ENCODE measurements at places on chromosomes 1 and 21. TPM values are rescaled to one million over a fixed set of nuclear protein-coding genes. Genes with fewer than 3 reads are reported as not detected.

- no peak for DNase-seq
These were observed 389.3 kb downstream of the OMA1 start for GRCh38 chr1:58157256-58157655.

DNA sequence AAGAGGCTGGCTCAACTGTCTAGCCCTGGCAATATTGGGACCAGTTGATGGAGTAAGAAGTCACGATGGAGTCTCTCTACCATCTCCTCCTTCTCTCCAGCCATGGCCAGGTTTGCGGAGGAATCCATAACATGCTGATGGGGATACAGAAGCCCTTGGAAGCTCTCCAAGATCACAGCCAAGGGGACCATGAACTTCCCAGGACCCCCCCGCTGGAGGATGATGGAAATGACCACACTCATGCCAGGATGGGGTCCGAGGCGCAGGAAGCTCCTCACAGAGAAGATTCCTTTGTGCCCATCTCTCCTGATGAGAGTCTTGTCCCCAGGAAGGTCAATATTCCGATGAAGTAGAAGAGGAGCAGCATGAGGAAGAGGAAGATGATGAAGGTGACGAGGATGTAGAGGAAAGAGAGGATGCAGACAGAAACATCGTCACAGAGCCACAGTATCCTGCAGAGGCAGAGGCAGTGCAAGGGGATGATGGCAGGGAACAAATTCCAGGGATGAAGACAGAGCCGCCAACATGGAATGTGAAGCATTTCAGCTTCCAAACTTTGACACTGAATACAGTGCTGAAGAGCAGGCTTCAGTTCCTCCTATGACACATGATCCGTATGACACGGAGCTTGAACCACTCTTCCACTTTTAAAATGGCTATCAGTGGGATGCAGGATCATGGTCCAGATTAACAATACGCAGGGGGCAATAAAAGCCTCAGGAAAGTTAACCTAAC lies 57.9 kb upstream of the EDN2 start:
- no peak for DNase-seq

DNA sequence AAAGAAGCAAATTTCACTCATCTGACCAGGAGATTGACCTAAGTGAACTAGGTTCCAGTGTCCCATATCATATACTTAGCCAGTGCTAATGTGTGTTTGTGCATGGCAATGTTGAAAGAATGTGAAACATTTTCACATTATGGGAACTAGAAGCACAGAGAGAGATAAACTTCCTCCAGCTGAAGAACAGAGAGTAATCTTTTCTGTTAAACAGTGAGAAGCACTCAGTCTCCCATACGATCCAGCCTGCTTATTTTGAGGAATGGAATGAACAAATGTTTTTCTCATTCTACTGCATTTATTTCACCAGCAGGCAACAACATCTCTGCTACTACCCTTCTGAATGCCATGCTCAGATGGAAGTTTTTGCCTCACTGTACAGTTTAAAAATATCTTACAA lies 170.5 kb downstream of the TTLL7 start:
- no peak for DNase-seq

Gene HMCN1
- total RNA-seq, result 21.4 TPM

Gene MFAP2
- 16.7 TPM for total RNA-seq

Gene DR1
- total RNA-seq, result 117 TPM

- DNase-seq, result no peak
These were observed 47.6 kb upstream of the ADARB1 start for GRCh38 chr21:45026826-45027225.

Gene CD244
- not detected for total RNA-seq

Gene CRYBG2
- total RNA-seq, result not detected

- no peak for DNase-seq
These were observed 1.7 kb upstream of the MYOM3 start for GRCh38 chr1:24113641-24114033.

DNA sequence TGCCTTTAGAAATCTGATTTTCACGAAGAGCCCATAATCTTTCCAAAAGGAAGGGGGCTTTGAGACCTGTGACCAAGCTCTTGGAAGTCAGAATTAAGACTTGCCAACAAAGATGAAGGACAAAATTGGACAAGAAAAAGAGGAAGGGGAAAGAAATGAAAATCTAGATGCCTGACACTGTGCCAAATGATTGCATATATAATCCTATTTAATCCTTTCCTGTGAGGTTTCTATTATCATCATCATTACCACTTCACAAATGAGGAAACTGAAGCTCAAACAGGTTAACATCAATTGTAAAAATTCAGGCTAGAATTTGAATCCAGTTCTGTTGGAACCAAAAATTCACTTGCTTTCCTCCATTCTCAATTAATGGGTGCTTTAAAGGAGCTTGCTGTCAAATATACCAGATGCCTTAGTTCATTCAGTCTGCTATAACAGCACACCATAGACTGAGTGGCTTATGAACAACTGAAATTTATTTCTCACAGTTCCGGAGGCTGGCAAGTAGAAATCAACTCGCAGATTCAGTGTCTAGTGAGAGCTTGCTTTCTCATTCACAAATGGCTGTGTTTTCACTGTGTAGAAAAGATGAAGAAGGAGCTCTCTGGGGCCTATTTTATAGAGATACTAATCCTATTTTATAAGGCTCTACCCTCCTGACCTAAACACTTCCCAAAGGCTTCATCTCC lies 197.5 kb upstream of the ST6GALNAC5 start:
- no peak for DNase-seq

Gene MYOG
- not detected for total RNA-seq

GRCh38 chr1:172754609-172755008 lies 95.7 kb downstream of the FASLG start:
- DNase-seq, result no peak

GRCh38 chr1:100250807-100251206 lies 1.2 kb upstream of the DBT start:
- no peak for DNase-seq

DNA sequence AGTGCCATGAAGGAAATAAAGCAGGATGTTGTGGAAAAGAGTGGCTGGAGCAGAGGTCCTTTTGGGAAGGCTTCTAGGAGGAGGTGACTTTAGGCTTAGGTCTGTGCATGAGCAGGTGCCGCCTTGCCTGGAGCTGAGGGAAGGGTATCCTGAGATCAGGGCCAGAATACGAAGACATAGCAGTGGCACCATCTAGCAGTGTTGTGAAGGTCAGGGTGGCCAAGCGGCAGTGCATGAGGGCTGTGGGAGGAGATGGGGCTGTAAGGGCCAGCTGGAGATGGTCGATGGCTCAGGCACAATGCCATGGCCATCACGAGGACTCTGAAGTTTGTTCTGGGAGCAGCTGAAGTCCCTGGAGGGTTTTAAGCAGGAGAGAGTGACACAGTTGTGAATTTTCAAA lies 219.5 kb downstream of the PTPRU start:
- no peak for DNase-seq

GRCh38 chr1:167136191-167136614 lies 42.3 kb downstream of the STYXL2 start:
- no peak for DNase-seq

Gene PRELP
- not detected for total RNA-seq

- peak; percentile 57 for DNase-seq
These were observed 618 bp downstream of the SH3BGR start for GRCh38 chr21:39452207-39452969.

DNA sequence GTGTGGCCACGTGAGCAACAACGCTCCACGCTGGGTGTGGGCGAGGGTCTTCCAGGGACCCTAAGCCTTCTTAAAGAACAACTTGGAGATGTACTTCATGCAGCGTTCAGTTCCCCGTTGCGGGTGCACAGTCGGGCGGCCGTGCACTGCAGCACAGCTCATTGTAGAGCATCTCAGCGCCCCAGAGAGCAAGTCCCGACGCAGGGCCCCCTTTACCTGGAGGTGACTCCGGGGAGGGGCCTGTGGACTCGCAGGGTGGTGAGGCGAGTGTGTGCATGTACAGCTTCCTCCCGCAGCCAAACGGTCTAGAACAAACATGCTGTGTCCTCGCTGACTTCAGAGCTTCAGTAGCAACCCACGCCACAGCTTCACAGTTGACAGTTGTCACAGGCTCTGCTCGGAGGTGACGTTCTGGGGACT lies 19.5 kb downstream of the RRP1 start:
- no peak for DNase-seq

Gene MT1HL1
- total RNA-seq, result not detected

DNA sequence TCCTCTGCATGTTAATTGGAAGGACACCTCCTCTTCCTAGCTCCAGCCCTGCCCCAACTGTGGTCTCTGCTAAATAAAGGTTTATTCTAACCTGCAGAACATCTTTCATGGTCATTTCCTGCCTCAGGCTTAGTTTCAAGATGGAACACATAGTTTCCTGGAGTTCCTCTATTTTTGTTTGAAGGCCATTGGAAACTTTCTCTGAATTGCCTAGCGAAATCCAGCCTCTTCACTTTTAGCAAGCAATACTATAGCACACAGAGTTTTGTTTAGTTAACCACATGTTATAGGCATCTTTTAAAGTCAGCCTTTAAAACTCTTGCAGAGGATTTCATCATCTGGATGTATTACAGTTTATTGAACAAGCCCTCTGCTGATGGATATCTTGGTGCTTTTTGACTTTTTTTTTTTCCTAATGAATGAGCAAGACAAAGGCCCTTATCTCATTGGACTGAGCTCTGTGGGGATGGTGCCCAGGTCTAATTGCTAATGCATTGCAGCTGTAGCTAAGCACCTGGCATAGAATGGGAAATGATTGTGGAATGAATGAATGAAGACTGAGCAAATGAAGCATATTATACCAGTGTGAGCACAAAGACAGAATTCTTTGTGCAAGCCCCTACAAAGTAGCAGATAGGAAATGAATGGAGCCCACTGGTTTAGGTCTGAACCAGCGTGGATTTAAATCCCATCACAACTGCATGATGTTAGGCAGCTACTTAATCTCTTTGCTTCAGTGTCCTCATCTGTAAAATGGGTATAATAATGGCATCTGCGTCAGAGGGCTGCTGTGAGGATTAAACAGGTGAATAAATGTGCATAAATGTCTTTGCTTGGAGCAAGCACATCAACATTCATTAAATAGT lies 641 bp upstream of the CFAP107 start:
- no peak for DNase-seq

DNA sequence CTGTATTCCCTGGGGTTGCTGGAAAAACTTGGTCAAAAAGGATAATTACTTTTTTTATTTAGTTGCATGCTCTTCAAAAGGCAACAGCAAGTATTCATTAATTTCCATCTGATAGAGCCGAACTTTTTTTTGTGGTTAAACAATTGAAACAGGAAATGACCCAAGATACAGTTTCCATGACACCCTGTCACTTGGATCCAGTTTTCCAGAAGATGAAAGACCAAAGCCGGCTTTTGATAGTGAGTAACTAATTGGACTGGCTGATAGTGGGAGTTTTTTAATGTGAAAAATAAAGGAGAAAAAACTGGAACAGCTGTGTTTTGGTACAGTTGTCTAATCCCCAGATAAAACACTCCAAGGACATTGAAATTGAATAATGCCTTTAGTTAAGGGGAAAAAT lies 33.0 kb downstream of the CACHD1 start:
- DNase-seq, result no peak

DNA sequence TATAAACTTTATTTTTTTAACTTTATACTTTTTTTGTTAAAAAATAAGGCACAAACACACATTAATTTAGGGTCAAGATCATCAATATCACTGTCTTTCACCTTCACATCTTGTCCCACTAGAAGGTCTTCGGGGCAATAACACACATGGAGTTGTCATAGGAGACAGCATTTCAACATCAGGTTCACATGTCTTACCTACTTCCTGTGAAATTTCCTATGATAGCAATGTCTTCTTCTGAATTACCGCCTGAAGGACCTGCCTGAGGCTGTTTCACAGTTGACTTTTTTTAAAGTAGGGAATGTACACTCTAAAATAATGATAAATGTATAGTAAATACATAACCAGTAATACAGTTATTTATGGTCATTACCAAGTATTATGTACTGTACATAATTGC lies 559.4 kb downstream of the PLPP3 start:
- no peak for DNase-seq

DNA sequence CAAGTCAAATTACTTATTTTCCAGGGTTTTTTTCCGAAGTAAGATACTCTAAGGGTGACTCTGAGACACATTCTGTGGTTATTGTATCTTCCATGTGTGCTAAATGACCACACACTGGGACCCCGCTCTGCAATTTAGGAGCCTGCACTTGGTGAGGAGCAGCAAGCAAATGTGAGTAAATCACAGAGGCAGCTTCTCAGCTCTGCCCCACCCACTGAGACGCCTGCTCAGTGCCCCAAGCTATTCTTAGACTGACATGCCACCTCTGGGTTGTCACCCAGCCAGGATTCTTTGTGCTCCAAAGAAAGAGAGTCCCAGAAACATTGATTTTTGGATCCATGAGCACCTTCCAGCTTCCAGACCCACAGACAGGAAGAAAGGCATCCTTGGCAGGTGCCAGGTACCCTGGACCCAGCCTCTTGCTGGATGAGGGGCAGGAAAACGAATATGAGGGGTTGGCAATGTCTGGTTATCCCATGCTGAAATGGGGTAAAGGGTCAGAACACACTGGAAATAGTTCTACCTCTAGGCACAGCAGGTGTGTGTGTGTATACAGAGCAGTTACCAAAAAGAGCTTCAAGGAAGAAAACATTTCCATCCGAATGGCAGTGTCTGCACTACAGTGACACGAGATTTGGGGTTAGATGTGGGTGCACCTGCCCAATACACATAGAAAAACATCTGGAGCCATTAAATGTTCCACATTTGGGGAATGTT lies 41.2 kb downstream of the TNR start:
- no peak for DNase-seq

DNA sequence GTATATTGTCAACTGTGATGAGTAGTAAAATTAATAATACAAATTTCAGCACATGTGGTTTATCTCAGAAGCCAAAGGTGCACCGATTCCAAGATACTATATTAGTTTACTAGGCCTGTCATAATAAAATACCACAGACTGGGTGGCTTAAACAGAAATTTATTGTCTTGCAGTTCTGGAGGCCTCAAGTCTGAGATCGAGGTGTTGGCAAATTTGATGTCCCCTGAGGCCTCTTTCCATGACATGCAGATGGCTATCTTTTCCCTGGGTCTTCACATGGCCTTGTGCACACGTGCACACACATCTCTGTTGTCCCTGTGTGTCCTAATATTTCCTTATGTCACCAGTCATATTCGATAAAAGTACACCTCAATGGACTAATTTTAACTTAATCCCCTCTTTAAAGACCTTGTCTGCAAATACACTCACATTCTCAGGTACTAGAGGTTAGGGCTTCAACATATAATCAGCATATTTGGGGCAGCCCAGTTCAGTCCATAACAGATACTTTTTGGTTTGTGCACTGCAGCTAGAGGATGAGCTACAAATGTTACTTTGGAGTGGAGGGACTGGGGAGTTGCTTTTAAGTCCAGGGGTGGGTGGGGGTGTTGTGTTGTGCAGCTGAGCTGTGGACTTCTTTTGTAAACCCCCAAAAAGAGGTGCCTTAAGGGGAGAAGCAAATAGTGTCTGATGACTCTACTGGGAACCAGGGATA lies 21.4 kb downstream of the TSNAX start:
- DNase-seq, result no peak

GRCh38 chr1:64479874-64480273 lies 9.9 kb downstream of the CACHD1 start:
- DNase-seq, result no peak

GRCh38 chr1:155133799-155134281 lies 1.8 kb upstream of the SLC50A1 start:
- no peak for DNase-seq

Gene STUM
- 0.03 TPM for total RNA-seq

Data from SJSA1 (cell line).